Stimulated activated CD8-positive, alpha-beta memory T cell treated with anti-CD3 and anti-CD28 coated beads, Interleukin-4, amount 100 ng/mL, for 1 hour (primary cell): ENCODE measurements at places on chromosomes 4 and X.

DNA sequence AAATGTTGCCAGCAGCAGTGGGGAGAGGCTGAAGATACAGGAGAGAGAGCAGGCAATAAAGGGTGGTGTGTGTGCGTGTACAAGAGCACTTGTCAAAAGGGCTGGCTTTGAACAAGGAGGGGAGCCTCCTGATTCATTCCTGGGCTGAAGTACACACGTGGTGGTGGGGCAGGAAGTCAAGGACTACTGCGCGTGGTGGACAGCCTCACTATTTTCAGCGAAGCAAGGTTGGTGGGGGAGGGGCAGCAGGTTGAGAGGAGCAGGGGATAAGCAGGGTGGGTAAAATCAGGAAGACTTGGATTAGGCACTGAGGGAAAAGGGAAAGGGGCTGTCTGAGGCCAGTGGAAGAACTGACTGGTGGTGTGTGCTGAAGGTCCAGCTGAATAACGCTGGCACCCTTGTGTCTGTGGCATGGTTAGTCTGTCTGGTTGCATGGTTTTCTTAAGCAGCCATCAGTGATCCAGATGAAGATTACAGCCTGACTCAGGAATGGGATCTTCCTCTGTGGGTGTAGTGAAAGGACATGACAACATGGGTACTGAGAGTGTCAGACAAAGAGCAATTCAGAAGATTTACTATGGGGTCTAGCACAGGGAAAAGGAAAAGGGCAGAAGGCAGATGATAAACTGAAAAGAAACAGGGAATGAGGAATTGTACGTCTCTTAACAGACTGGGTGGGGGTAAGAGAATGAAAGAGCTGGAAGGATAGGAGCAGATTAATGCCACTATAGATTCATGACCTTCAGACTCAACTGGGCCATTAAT lies 149.8 kb downstream of the CHM start:
- DNase-seq, result no peak

DNA sequence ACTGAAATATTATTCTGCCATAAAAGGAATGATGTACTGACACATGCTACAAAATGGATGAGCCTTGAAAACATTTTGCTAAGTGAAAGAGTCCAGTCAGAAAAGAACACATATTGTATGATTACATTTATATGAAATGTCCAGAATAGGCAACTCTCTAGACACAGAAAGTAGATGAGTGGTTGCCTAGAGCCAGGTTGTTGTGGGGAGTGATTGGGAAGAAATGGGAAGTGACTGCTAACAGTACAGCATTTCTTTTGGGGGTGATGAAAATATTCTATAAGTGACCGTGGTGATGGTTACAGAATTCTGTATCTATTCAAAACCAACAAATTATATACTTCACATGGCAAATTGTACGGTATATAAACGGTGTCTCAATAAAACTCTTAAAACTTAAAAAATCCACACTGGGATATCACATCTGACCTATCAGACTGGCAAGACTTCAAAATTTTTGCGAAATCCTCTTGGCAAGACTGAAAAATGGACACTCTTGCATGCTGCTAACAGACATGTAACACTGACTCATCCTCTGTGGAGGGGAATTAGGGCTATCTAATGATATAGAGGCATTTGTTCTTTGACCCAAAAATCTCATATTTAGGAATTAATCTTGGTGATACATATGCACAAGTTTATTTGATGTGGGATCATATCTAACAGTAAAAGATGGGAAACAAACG lies 71.8 kb downstream of the FAM13A start:
- DNase-seq, result no peak

GRCh38 chr4:100414016-100414790 lies 103.6 kb downstream of the EMCN start:
- DNase-seq, result no peak

DNA sequence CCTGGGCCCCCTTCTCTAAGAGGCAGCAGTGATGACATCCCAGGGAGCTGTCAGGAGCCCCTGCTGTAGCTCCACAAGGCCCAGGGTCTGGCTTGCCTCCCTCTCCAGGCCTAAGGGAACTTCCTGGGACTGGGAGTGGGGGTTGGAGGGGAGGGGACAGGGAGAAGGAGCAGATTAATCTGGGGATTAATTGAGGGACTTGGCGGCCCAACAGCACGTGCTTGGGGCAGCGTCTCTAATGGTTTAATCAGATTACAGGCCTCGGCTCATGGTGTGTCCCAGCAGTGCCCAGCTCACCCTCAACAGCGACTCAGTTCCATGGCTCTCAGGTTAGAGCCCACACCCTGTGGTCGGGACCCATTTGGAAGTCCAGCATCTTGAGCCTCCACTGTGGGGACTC lies 47.9 kb downstream of the EFNB1 start:
- no peak for DNase-seq

GRCh38 chr4:82799006-82799881 lies 648 bp upstream of the SCD5 start:
- DNase-seq, result no peak
